Cortex of kidney (tissue), 1 donor: ENCODE measurements at places on chromosomes 2 and 18.

- no peak for DNase-seq
Measured at GRCh38 chr2:40746191-40746590, 294.3 kb upstream of the SLC8A1 start.

GRCh38 chr2:30250421-30250820, 19.1 kb downstream of the LBH start:
- no peak for DNase-seq

- DNase-seq, result no peak
Measured at GRCh38 chr2:178530625-178531142, 50.4 kb downstream of the PLEKHA3 start.

DNA sequence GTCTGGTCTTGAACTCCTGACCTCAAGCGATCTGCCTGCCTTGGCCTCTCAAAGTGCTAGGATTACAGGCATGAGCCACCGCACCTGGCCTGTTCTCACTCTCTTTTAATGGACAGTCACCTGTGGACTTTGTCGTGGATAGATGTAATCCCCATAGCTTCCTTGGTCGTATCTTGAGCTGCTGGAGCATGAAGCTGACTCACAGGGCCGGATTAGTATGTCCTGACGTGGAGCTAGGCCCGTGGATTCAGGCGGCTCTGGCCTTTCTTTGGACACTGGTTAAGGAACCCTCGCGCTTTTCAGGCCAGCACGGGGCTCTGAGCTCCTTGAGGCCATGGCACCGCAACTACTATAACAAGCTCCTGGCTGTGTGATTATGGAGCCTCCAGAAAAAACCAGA, 27.5 kb upstream of the GBX2 start:
- DNase-seq, result no peak

- DNase-seq, result no peak
Measured at GRCh38 chr2:137659616-137660015, 304.7 kb upstream of the HNMT start.
